ENCODE measurements at places on chromosomes 11 and 22.

- no peak for DNase-seq
These were observed 562.5 kb downstream of the MN1 start for GRCh38 chr22:27238935-27239510.

DNA sequence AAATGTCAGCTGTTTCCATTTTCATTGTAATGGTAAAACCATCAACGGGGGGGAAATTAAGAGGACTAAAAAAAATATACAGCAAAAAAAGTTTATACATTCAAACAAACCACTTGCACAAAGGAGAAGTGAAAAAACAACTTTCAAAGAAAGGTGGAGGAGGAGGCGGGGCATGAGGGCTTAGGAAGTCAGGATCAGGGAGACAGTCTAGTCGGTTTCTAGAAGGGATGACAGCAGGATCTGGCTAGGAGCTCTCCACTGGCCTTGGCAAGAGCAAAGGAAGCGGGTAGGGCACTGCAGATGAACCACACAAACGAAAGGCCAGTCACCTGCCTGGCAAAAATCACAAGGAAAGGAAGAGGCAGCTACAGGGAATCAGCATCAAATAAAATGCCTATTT, 31.0 kb downstream of the NAP1L4 start:
- no peak for DNase-seq

GRCh38 chr22:37500745-37501609, 14.8 kb upstream of the MFNG start:
- no peak for DNase-seq

DNA sequence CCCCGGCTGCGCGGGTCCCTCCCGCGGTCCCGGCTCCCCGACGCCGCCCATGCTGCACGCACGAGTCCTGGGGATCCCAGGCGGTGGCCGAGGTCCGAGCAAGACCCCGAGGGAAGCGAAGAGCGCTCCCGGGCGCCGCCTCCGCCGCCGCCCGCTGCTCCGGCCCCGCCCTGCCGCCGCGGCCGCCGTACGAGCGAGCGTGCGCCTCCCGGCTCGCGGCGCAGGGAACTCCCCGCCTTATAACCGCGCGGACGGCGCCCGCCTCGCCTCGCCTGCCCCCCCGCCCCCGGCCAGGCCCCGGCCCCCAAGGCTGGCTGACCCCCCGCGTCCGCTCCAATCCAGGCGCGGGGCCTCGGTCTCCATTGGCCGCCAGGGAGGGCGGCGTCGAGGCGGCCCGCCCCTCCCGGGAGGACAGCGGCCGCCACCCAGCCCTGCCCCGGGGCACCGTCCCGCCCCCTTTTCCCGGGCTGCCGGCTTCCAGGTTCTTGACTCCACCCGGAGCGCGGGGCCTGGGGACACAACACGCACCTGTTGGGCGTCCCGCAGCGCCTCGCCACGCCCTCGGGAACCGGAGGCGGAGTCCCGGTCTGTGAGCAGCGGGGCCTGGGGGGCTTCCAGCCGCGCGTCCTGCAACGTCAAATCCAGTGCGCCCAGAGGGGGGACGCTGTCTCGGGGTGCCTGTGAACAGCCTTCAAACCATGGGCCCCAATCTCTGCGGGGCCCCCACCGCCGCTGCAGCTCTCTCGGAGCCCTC, at the start of gene FADS3:
FADS3 (minus strand) TSS at position 215 of the 754 bp plus-strand sequence; CDS start at position 51, 164 bp downstream.
- peak; percentile 95 for DNase-seq

DNA sequence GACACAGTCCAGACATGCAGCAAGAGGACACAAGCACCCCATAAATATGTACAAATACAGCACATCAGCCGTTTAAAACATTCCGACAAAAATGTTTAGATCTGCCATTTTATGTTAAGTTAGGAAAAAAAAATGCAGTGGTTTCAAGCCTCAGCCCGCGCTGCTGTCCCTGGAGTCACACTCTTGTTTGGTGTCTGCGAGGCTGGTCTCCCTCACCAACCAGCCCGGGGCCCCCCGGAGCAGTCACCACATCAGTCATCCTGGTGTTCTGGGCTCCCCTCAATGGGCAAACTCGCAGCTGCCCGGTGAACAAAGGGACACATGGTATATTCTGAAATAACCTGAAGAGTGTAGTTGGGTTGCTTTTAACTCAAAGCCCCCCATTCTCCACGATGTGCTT, 1022.2 kb downstream of the BRD1 start:
- DNase-seq: no peak

GRCh38 chr22:49934160-49934890, 15.9 kb downstream of the CRELD2 start:
- no peak for DNase-seq

GRCh38 chr22:46078241-46079092, 71.9 kb upstream of the PPARA start:
- DNase-seq: no peak

DNA sequence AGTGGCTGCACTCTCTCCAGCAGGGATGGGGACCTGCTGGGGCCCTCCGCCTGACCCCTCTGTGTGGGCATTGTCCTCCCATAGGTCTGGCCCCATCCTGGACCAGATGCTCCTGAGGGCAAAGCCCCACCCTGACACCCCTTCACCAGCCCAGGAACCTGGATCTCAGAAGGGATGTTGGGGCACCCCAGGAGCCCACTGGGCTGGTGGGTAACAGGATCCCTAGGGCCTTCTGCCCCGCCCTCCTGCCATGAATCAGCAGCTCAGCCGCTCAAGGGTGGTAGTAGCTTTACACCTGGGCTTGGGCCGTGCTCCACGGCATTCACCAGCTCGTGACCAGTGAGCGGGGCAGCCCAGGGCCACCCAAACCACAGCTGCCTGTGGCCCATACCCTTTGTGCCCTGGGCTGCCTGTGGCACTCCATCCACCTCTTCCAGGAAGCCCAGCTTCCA, 1.0 kb upstream of the MAPK12 start:
- DNase-seq: no peak

DNA sequence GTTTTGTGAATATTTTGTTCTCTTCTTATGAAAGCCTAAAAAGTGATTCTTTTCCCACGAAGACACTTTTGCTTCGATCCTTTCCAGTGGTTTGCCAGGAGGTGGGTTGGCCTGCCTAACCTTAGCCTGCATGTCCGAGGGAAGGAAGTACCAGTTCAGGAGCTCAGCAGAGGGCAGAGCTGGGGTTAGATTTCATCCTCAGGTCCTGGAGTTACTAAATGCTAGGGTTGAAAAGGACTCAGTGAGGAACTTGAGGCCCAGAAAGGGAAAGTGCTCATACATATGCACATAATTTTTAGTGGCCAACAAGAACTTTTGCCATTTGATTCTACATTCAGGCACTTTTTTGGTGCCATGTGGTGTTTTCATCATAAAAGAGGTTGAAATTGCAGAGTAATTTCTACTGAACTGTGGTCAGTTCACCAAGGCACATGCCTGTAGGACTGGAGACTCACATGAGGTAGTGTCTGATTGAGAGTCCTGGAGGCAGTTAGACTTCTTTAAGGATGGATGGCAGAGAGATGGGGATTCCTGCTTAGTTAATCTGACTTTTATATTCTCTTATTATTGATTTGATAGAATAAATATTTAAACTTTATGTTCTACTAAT, 36.7 kb downstream of the NCAM1 start:
- no peak for DNase-seq

DNA sequence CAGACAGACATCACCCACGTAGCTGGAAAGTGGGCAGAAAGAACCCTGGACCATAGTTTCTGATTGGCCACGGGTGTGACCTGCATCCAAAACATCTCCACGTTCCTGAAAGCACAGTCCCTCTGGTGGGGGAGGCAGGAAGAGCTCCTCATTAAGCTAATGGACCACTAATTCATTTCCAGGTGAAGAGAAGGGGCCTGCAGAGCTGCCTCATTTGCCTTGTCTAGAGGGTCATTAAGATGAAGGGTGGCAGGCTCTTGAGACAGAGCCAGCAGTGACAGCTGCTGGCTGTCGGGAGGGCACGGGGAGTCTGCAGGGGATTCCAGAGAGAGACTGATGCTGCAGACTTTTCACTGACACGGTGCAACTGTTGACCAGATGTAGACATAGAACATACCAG, 149.6 kb upstream of the OPCML start:
- peak; percentile 86 for DNase-seq

DNA sequence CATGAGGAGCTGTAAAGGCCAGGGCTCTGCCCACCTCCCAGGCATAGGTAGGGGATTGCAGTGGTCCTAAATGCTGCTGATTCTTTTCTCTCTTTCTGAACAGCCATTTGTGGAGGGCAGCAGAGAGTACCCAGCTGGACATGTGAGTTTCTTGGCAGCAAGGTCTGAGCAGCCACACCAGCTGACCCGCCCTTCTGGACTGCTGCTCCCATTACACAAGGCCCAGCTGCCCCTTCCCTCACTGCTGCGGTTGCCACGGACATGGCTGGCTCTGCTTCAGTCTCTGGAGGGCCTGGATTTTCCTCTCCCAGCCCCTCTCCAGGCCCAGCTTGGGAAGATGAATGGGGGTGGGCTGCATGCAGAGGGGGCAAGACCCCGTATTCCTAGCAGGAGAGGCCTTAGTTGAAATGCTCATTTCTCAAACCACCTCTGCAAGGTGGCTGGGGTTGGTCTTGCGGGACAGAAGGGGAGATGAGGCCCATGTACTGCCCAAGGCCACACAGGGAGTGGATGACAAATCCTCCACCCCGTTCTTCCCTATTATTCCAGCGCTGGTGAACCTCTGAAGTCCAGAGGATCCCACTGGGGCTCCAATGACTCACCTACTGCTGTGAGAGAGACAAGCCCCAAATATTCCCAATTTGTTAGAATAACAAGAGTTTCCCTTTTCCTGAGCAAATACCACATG, 4.6 kb downstream of the LGALS12 start:
- no peak for DNase-seq

DNA sequence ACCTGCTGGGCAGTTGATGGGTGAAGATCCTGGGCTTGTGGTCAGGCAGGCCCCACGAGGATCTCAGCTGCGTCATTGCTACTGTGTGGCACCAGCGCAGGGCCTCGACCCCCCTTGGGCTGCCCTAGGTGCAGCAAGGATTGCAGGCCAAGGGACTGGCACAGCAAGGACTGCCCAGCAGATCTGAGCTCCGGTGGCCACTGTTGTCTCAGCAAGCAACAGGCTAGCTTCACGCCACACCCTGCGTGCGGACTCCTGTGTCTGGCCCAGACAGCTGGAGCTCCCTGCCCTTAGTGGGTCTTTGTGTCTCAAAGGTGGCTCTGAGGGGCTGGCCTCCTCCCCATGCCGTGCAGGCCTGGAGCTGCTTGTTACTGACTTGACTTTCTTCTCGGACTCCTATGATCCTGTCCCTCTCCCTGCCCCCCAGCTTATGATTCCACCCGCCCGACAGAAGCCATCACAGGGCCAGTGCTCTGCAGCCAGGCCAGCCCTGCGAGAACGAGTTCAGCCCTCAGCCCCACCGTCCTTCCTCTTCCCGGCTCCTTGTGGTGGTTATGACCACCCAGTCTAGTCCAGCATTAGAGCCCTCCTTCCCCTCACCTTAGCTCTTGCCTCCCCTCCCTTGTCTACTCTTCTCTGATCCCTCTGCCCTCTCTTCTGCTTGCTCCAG, 295.6 kb downstream of the TBC1D22A start:
- no peak for DNase-seq

- DNase-seq: no peak
These were observed 78.1 kb downstream of the GAB2 start for GRCh38 chr11:78339483-78339882.

GRCh38 chr22:35425971-35426800, 26.2 kb downstream of the MCM5 start:
- DNase-seq: no peak

GRCh38 chr22:42446151-42446550, 13.9 kb upstream of the NFAM1 start:
- DNase-seq: no peak

DNA sequence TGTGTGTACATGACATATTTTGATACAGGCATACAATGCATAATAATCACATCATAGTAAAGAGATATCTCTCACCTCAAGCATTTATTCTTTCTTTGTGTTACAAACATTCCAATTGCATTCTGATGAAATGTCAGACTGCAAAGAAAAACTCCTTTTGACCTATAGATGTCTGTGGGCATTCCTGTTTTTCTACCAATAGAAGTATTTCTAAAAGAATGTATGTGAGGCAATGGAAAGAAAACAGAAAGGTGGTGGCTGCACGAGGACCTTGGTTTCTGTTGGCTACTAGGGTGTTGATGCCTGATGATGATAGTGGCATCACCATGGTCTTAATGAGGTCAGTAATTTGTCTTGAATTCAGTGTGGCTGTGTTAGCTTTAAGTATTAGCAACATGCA, 137.0 kb upstream of the ANO3 start:
- DNase-seq: no peak

DNA sequence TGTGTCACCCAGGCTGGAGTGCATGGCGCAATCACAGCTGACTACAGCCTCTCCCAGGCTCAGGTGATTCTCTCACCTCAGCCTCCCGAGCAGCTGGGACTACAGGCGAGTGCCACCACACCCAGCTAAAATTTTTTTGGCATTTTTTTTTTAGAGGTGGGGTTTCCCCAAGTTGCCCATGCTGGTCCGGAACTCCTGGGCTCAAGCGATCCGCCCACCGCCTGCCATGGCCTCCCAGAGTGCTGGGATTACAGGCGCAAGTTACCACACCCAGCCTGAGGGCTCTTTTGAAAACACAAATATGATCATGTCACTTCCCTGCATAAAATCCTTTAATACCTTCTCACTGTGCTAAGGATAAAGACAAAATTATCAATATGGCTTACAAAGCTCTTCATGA, 88.1 kb downstream of the MAML2 start:
- no peak for DNase-seq

- no peak for DNase-seq
These were observed 95.4 kb upstream of the PITPNB start for GRCh38 chr22:28014211-28015045.

DNA sequence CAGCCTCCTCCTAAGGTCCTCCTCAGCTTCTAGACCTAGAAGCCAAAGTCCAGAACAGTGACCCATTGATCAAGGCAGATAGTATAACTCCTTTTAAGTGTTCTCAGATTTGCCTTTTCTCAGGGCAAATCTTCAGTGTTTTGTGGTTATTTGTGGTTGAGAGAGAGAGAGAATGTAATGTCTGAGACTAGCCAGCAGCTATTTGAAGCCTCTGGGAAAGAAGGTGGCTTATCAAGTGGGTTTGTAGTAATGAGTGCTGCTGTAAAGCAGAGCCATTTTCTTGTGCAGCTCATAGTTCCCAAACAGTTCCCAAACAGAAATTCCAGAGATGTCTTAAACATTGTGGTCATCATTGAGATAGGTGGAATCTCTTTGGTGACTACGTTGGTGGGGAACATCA, 89.5 kb downstream of the RNF169 start:
- no peak for DNase-seq

DNA sequence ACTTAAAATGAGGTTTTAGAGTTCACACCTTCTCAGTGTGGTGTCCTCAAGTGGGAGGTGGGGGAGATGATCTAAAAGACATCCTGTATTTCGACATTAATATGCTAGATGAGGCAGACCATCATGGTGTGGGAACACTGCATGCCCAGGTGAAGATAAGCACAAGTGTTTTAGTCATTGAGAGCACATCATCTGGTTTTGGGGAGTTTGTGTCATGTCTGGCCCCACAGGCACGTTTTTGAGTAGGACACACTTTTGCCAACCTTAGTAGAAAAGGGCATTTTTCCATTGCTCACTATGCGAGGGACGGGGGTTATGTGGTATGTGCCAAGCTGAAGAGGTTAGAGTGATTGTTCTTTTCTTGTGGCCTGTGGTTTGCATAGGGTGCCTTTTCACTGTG, 189.3 kb downstream of the DBX1 start:
- no peak for DNase-seq
